Natural killer cell (primary cell): ENCODE measurements at places on chromosomes 5 and 9.

GRCh38 chr5:87524217-87524616 is 111.5 kb upstream of the CCNH start:
- no peak for DNase-seq

- DNase-seq = no peak
These were observed 1.5 kb downstream of the FBN2 start for GRCh38 chr5:128536254-128537220.

GRCh38 chr5:134125039-134126015 is 10.8 kb downstream of the TCF7 start:
- DNase-seq = no peak

DNA sequence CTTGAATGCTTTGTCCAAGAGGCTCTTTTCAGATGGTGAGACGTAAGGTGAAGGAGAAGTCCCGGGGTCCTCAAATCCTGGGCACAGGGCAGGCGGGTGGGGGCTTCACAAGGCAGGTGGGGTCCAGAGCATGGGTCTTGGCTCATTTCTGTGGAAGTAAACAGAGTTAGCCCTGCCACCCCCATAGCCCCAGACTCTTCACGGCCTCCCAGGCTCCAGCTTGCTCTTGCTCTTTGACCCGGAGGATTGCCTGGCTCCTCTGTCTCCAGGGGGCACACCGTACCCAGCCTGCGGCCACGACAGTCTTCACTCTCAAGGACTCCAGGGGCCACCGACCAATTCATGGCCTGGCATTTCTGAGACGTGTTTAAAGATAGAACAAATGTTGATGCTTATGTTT is 28.8 kb upstream of the POMT1 start:
- DNase-seq = no peak

DNA sequence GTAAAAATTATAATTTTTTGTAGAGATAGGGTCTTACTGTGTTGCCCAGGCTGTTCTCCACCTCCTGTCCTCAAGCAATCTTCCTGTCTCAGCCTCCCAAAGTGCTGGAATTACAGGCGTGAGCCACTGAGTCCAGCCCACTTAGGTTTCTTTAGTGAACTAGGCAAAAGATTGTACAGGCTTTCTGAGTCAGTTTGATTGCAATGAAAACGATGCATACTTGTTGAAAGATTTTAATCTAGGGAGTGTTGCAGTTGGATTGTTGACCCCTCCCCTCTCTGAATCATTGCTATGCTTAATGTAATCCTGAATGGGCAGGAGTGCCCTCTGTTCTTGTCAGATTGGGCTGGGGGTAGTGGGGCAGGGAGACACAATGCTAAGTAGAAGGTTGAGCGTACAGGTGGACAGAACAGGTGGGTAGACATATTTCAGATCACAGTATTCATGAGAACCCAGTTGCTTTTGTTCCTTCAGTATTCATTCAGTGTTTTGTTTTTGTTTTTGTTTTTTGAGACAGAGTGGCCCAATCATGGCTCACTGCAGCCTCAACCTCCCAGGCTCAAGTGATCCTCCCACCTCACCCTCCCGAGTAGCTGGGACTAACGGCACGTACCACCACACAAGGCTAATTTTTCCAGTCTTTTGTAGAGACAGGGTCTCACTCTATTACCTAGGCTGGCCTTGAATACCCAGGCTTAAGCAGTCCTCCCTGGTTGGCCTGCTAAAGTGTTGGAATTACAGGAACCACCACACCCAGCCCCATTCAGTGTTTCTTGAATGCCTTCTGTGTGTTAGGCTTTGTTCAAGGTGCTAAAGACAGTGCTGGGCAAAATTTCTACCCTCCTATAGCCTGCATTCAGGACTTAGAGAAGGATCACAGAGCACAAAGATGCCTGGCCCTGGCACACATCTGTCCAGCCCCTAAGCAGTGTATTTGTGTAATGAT is 70.1 kb downstream of the KIAA1958 start:
- DNase-seq = no peak

DNA sequence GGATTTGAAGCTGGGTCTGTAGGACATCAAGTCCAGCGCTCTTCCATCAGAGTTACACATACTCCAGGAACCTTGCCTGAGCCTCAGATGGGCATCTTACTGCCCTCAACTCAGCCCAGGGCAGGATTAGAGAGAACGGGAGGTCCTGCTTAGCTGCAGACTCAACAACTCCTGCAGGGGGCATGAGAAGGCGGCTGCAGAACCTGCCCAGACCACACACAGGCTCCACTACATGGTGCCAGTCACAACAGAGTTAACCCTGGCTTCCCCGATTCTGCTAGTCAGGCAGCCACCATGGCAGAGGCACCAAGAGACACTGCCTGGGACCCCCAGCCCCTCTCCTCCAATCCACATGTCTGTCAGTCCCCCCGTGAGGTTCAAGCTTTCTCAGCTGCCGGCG is 23.9 kb upstream of the CPLX2 start:
- DNase-seq = no peak
